ENCODE measurements at places on chromosomes 3 and 15.

DNA sequence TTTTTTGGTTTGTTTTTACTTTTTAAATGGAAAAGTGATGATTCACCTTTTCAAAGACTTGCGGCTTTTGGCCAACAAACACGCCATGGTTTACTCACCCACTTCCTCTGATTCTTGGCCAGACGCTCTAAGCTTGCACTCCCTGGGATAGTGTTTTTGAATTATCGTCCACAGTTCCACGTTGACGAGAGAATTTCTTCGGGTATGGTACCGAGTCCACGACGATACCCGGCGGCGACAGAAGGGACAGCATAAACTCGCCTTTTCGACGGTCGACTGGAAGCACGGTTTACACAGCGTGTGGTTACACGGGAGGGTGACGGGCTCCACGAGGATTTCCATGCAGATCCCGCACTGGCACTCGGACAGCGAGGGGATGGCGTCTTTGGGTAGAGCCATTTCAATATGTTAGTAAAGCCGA is 783 bp downstream of the RNF168 start:
- DNase-seq, result peak; percentile 58

DNA sequence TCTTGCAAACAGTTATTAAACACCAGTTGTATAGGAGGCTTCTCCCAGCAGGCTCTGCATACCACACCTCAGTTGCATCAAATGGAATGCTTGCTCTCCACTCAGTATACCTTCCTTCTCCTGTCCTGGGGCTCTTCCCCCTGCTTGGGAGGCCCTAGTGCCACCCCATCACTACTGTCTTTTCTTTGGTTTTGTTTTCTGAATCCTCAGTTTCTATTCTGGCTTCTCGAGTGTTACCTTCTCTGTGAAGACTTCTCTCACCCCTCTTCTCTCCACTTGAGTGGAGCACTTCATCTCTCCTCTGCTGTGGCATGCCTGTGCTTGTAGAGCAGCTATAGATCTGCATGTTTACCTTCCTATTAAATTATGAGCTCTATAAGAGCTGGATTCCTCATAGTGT is 75.7 kb upstream of the TPRG1 start:
- DNase-seq, result no peak

DNA sequence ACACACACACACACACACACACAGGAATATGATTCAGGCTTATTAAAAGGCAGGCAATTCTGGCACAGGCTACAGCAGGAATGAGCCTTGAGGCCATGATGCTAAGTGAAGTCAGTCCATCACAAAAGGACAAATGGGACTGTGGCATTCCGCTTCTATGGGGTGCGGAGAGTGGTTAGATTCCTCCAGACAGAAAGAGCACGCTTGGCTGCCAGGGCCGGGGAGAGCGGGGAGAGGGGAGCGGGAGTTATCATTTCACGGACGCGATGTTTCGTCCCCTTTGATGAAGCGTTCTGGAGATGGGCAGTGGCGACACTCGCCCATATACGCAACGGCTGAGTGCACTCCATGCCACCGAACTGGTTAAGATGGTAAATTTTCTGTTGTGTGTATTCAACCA is 58.5 kb upstream of the FAM174B start:
- DNase-seq, result peak; percentile 28

DNA sequence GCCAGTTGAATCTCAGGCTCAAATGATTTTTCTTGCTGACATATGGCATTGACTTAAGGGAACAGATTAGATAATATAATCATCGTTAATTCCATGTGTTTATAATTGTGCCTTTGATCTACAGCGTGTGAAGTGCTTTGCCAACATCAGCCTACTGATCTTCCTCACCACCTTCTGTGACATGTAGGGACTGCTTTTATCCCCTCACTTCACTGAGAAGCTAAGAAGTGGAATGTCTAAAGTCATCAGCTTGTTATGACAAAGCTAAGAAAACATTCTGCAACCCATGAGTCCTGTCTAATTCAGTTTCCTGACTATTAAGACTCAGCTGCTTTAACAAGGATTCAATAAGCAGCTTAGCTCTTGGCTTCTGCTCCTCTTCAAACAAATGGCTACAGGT is 106.0 kb downstream of the MYH15 start:
- DNase-seq, result no peak
